ENCODE measurements at places on chromosomes 1 and 21.

DNA sequence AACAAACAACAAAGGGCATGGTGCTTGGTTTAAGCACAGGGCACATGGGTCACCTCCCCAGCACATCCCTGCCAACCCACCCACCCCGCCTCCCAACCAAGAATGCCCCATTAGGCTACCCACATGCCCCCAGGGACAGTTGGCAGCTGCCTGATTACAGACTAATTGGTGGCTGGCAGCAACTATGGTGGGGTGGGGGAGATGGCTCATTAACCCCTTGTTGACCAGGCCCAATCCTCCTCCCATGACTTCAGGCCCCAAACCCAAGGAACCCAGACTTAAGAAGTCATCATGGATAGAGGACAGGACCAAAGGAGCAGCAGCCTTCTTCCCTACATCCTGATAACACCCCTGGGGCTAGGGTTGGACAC, 1.3 kb downstream of the RIMS3 start:
- no peak for DNase-seq

DNA sequence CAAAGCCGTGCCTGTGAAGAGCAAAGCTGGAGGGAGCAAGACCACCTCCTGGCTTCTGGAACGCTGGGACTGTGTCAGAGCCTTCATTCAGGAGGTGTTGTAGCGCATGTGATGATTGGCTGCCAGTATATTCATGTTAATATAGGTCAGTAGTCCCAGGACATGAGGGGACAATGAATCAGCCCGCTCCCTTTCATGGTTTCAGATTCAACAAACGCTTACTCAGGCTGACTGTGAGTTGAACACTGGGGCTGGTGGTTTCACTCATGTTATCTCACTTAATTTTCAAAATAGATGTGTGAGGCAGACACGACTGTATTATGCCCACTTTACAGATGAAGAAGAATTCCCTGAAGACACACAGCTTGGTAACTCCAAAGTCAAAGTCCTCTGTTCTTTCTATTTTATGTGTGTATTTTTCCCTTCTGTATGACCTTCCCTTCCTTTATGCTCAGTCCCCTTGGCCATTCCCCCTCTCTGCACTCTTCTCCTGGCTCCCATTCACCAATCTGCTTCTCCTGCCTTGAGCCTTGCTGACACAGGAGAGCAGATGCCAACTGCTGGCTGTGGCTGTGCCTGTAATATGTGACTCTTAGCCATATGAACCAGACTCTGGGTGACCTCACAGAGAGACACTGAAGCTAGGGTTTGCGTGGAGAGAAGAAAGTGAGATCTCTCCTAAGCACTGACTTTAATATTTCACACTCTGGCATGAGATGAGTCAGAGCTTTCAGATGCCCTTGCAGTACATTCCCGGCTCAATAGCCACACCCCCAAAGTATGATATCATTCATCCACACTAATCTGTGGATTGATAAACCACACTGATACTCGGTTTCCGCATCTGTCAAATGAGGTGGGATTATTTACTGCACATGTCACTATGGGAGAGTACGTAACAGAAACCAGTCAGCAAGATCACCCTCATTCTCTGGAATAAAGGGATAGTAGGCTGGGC, 31.4 kb upstream of the KIRREL1 start:
- DNase-seq, result peak; percentile 51

GRCh38 chr1:202586018-202586821, 124.0 kb downstream of the SYT2 start:
- peak; percentile 63 for DNase-seq

GRCh38 chr1:209527993-209528717, 55.4 kb upstream of the CAMK1G start:
- DNase-seq, result no peak

GRCh38 chr21:22476726-22477646, 1478.8 kb downstream of the NCAM2 start:
- DNase-seq, result no peak

- no peak for DNase-seq
Observed at GRCh38 chr21:25428537-25428936, 178.7 kb downstream of the MRPL39 start.

GRCh38 chr21:34883491-34884271, 165.4 kb downstream of the RUNX1 start:
- DNase-seq, result peak; percentile 47

DNA sequence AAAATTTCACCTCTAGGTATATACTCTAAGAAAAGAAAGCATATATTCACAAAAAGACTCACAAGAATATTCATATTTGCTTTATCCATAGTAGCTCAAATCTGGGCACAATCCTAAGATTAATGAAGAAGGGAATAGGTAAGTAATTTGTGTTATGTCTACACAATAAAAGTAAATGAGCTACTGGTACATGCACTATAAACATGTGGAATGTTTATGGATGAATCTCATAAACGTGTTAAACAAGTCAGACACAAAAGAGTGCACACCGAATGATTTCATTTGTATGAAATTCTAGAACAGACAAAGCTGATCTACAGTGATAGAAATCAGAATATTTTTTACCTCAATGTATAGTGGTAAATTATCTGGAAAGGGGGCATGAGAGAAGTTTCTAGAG, 115.3 kb upstream of the B3GALT2 start:
- DNase-seq, result no peak

DNA sequence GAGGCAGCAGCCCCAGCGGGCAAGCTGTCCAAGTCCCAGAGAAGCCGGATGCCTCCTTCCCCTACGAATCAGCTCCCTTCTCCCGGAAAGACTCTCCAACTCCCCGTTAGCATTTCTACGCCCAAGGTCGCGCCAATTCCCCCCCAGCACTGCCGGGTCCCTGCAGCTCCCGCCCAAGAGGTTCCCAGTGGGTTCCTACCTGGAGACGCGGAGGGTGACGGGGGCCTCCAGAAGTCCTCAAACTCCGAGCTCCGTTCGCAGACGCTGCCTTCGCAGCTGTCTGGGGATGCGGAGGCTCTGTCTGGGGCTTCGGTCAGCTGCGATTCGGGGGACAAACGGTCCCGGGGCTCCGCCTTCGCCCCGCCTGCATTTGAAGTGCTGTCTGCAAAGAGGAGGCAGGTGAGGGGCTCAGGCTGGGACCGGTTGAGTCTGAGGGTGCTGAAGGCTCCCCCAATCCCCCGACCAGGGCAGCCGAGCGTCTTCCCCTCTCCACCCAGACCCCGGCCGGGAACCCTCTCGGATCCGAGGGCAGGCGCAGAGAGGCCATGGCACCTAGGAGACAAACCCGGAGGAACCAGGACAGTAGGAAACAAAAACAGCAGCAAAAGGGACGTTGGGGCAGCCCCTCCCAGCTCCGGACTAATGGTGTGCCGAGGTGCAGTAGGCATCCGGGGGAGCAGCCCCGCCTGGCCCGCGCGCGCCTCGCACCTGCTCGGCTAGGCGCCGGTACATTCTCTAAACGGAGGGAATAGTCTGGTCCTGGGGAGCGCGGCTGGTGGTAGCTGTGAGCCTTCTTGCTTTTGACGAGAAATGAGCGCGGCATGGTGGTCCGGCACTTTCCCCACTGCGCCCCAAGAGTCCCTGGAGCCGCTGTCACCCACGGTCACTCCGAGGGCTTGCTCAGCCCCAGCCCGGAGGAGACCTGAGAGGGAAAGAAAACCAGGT, 3.8 kb downstream of the GFI1 start:
- no peak for DNase-seq

- no peak for DNase-seq
Observed at GRCh38 chr21:45103971-45104520, 29.7 kb downstream of the ADARB1 start.

DNA sequence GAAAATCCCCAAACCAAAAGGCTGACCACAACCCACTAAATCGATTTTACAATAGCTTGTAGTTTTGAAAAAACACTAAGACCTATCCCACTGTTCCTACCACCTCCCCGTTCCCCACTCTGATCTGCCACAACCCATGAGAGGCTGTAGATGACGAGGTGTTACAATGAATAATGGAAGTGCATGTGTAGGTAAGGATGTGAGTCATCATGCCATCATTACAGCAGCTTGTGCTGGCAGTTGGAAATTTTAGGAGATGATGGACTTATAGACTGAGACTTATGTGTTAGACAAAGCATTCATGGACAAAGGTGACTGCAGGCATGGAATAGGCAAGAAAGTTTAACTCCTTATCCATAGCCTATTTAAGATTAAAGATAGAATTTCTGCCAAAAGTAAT, 184.7 kb upstream of the CACYBP start:
- DNase-seq, result peak; percentile 48

GRCh38 chr1:193310564-193310963, 124.2 kb upstream of the B3GALT2 start:
- no peak for DNase-seq

DNA sequence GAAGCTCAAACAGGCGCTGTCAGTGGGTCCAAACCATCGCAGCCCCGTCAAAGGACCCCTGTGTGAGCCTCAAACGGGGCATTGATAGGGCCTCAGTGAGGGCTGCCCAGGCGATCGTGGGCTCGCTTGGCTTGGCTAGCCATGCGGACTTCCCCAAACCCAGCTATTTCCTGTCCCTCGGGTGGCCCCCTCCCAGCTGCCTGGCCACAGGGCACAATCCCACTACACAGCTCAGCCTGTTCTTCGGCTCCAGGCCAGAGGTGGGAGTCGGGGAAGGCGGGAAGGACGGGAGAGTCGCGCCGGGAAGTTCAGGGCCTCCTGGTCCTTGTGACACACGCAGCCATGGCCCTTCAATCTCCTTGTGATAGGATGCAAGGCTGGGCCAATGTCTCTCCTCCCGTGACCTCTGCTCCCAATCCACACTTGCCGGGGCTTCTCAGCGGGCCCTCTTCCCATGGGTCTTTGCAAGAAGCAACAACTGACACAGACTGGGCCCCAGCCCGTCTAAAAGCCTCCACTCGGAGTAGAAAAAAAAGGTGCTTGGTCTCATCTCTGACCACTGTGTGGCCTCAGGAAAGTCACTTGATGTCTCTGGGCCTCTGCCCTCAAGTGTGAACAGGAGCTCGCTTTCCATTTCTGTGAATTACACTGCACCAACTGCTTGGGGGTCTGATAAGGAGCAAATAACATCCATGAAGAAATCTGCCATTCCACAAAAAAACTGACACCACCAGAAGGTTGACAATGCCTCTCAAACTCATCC, 7.1 kb upstream of the MATN1 start:
- no peak for DNase-seq

- no peak for DNase-seq
Observed at GRCh38 chr21:46626536-46626935, 8.9 kb upstream of the PRMT2 start.

DNA sequence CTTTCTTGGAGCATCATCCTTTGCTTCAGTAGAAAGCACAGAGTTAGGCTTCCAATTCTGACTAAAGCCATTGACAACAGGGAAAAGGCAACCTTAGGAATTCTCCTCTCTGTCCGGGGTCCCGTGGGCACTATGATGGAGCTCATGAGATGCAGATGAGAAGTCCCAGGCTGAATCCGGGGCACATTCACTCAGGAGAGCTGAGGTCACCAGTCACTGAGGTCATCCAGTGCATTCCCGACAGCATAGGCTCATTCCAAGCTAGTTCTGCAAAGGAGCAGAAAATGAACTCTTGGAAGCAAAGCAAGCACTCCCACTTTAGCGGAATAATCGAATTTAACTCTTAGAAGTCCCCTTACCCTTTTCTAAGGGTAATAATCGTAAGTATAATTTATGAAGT, 6.8 kb downstream of the CR1 start:
- DNase-seq, result no peak

Data from astrocyte of the spinal cord (primary cell).